ENCODE measurements at places on chromosomes 4 and X.

DNA sequence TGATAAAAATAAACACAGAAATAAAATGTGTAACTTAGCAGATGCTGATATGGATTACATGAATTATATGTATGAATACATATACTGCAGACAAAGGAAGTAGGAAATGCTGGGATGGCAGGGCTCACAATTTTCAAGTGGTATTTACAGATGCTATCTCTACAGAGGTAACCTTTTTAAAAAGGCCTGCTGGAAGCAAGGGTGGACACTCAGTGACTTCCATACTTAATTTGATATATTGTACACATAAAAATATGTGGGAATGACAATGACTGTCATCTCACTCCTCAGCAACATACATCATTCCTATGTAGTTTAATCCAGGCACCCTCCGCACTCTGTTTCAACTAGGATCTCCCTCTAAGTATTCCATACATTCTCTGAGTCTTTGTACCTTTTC lies 452.9 kb downstream of the DTHD1 start:
- DNase-seq, result no peak

GRCh38 chr4:123102897-123103471 lies 180.6 kb upstream of the NUDT6 start:
- peak; percentile 72 for DNase-seq

DNA sequence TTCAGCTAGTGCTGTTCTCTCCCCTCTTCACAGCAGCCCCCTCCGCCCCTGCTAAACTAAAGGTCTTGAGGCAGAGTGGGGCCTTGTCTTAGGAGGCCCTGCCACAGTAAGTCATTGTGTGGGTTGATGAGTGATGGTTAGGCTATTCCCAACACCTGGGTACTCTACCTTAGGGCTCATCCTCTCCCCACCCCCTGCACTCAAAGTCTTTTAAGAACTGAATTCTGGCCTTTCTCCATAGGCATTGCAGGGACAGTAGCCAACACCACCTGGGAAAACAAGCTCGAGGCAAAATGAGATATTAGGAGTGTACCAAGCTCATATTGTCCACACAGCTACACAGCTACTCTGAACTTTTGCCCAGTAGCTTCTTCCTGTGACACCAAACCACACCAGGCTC lies 42.5 kb downstream of the RAB40AL start:
- no peak for DNase-seq

DNA sequence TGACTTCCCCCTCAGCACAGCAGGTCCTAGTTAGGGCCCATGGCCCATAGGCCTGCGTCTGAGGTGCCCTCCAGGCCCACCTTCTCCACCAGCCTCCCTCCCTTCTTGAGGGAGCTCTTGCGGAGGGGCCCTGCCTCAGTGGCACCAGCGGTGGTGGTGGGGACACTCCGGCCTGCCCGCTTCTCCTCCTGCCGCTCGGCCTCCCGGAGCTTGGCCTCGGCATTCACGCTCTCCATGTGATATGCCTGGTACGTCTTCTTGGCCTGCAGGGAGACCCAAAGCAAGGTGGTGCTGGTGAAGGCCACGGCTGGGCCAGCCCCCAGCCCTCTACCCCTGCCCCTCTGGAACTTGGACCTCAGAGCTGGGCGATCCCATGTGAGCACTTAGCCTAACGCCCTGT lies 5.5 kb downstream of the ARHGAP4 start:
- no peak for DNase-seq

DNA sequence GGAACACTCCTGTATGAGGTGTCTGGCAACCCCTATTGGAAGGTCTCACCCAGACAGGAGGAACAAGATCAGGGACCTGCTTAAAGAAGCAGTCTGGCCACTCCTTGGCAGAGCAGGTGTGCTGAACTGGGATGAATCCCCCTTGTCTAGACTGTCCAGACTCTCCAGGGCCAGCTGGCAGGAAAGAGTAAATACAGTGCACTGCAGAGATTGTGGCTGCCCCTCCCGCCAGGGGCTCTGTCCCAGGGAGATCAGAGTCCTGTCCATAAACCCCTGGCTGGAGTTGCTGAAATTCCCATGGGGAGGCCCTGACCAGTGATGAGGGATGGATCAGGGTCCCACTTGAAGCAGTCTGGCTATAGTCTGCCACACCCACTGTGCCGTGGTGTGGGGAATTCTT lies 17.7 kb downstream of the STPG2 start:
- DNase-seq, result no peak

DNA sequence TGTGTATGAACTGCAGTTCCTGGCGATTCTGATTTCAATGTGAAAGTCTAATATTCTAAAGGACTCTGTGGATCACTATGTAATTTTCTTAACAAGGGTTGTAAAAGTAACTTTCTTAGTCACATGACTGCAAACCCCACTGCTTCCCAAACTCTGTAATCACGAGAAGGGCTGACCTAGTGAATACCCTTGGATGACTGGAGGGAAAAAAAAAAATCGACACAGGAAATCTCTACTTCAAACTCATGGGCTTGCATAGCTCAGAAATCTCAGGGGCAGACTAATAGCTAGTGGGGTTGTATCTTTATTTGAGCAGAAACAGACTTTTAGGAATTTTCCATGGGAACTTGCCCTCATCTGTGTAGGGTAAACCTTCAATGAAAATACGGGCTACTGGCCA lies 4.8 kb upstream of the MXRA5 start:
- DNase-seq, result no peak

DNA sequence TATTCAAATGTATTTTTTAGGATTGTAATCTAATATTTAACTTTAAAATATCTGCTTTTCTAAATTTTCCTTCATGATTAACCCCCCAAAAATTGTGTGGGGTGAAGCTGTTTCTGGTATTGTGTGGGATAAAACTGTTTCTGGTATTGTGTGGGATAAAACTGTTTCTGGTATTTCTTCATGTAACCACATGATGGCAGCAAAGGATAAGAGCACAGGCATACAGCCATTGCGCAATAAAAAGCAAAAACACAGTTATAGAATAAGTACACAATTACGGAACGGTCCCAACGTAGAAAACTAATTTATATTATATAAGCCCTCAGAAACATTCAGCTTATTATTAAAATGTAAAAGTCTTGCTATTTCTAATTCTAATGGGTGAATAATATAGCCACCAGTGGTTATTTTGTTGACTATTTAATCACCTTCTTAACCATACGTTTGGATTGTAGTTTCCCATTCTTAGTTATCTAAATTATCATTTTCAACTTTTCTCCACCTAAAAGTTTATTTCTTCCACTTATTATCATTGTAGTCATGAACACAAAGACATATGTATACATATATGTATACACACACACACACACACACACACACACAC lies 333.9 kb upstream of the FSTL5 start:
- no peak for DNase-seq

- DNase-seq, result no peak
These were observed 15.7 kb downstream of the OFD1 start for GRCh38 chrX:13750204-13750603.

GRCh38 chr4:119300101-119300978 lies 21.6 kb downstream of the FABP2 start:
- peak; percentile 93 for DNase-seq

DNA sequence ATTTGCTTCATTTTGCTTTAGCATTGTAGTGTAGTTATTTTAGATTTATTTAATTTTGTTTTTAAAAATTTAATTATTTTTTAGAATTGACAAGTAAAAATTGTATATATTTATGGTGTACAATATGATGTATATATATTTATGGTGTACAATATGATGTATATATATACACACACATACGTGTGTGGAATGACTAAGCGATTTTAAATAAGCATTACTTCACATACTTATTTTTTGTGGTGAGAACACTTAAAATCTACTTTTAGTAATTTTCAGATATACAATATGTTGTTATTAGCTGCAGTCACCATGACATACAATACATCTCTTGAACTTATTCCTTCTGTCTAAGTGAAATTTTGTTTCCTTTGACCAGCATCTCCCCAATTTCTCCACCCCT lies 172.9 kb downstream of the SPRY1 start:
- no peak for DNase-seq

- DNase-seq, result no peak
These were observed 183.5 kb upstream of the C1QTNF7 start for GRCh38 chr4:15244354-15244753.

- no peak for DNase-seq
These were observed 189.0 kb upstream of the NDST3 start for GRCh38 chr4:117845270-117845669.

GRCh38 chr4:99180382-99181070 lies 36.4 kb upstream of the ADH4 start:
- no peak for DNase-seq

DNA sequence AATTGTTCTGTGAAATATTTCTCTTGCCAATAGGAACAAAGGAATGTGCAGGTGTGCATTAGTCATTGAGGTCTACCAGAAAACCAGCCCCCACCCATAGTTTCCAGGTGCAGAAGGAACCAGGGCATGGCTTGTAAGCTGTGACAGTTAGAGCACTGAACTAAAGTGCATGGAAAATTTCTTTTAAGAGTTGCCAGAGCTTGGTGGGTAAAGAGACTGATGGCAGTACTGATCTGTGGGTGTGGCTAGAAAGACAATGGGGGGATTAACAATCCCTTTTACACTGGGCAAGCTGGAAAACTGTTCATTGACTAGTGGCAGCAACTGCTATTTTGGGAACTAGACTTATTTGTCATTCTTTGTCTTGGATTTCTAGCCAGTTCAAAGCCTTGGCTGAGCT lies 326.9 kb downstream of the PCDH19 start:
- DNase-seq, result no peak

- DNase-seq, result no peak
These were observed 668.8 kb downstream of the GALNTL6 start for GRCh38 chr4:172481802-172482508.

DNA sequence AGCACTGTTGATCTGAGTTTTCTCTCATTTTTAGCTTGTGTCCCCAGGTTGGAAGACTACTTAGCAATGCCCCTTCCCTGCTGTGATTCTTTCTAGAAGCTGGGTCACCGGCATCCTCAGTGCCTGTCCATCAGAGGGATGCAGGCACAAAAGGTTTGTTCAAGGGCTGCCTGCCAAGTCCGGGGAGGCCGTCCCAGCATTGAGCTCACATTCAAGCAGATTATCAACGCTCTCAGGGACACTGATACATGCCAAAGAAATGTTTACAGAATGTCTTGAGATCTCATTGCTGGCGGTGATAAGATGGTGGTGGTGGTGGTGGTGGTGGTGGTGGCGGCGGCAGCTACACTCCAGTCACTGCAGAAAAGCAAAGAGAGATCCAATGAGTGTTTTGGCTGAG lies 79.6 kb upstream of the VCX3A start:
- DNase-seq, result no peak

DNA sequence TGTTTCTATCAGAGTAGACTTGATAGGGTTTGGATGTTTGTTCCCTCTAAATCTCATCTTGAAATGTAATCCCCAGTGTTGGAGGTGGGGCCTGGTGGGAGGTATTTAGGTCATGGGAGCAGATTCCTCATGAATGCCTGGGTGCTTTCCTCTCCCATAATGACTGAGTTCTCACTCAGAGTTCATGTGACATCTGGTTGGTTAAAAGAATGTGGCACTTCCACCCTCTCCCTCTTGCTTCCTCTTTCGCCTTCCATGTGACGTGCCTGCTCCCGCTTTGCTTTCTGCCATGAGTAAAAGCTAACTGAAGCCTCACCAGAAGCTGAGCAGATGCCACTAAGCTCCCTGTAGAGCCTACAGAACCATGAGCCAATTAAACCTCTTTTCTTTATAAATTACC lies 47.3 kb upstream of the SRPX start:
- no peak for DNase-seq

GRCh38 chr4:138269175-138269574 lies 27.0 kb upstream of the SLC7A11 start:
- DNase-seq, result no peak

GRCh38 chr4:153748378-153748777 lies 11.4 kb downstream of the RNF175 start:
- no peak for DNase-seq

DNA sequence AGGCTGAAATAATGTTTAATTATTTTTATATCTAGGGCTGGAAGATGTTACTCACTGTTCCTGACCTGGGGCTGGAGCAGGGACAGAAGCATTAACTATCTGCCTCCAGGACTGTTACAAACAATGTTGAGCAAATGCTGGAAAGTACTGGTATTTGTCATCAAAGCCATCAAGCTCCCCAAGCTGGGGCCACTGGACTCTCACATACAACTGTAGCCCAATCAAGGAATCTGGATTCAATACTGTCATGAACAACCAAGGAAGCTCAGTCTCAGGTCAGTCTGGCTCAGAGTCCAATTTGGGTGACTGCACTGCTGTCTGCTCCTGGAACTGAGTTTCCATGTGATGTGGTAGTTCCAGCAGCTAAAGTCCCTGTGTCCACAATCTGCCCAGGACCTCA lies 50.4 kb downstream of the APOO start:
- DNase-seq, result no peak

DNA sequence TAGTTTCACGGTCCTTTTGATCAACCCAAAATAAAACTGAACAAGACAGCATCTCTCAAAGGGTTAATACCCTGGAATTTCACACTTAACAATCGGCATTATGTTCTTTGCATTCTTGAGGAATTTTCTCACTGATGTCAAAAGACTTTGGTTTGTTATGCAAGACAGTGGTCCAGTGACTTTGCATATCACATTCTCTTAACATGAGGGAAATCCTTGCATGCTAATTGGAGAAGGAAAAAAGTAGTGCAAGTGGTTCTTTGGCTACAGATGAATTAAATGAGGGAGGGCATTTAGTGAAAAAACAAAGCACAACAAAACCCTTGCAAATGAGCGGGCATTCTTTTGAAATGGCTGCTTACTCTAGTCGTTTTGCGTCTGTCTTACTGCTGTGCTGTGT lies 105.1 kb upstream of the LIMCH1 start:
- no peak for DNase-seq

GRCh38 chr4:107888237-107888636 lies 43.1 kb upstream of the CYP2U1 start:
- no peak for DNase-seq

DNA sequence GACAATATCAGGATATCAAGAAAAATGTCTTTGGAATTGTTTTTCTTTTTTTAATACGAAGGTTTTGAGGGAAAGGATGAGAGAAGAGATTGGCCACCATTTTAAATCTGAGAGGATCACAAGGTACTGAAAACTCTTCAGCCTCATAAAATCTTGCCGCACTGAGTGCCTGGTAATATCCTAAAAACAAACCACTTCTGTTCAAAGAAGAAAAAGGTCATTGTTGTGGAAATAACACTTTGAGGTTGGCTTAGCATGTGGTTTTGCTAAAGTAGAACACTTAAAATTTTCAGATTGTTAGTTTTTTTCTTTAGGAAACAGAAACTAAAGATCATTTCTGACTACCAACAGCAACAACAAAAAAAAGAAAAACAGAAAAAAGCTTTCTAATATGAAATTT lies 1.0 kb upstream of the CLDN22 start:
- DNase-seq, result peak; percentile 13

GRCh38 chrX:108025954-108026600 lies 18.8 kb upstream of the VSIG1 start:
- no peak for DNase-seq

GRCh38 chr4:188387179-188387791 lies 248.0 kb downstream of the TRIML1 start:
- DNase-seq, result no peak

DNA sequence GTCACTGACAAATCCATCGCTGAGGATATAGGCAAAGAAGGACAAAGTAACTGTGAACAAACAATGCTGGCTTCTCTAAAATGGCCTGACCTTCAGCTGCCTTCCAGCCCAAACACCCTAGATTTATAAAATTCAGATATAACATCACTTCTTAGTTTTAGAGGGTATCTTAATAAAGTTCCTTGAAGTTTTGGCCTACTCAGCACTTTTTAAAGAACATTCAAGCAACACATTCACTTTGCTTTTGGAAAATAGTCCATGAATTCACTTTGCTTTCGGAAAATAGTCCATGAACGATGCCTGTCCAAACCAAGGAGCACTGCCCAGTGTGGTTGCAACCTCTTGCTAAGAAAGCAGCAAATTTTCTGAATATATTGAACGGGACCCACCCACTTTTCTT lies 55.0 kb upstream of the TFDP3 start:
- no peak for DNase-seq

Data from hematopoietic multipotent progenitor cell (in vitro differentiated cells).